ENCODE measurements at places on chromosomes 1 and 21.

- no peak for DNase-seq
Measured at GRCh38 chr1:237197470-237198425, 155.8 kb downstream of the RYR2 start.

DNA sequence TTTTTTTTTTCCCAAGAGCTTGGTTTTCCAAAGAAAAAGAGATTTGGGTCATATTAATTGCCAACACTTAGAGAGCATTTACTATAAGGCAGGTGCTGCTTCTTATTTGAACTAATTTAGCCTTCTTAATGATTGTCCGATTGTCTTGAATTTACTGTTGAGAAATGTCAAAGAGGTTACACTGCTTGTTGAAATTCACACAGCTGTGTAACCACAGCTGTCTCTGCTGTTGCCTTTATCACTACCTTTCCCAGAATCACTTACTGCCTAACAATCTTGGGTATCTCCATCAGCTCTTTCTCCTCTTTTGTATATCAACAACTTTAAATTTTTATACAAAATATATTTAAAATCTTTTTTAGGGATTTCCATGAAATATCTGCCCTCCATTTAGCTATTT, 115.6 kb downstream of the UCHL5 start:
- no peak for DNase-seq

DNA sequence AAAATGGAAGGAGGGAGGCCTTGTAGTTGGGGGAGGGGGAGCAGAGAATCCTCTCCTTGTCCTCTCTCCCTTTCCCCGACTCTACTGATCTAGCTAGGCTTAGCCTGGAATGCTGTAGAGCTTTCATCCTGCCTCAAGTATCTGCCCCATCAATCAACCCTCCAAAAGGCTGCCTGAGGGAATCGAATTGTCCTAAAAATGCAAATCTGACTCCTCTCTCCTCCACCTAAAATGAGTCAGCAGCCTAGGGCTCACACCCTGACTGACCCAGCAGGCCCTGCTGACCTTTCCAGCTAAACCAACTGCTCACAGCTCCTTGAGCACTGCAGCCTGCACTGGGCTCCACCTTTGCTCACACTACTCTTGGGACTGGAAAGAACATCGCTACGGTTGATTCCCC, 2.8 kb downstream of the HPDL start:
- DNase-seq = no peak

- DNase-seq = no peak
Measured at GRCh38 chr1:38905985-38906384, 24.6 kb upstream of the GJA9 start.

DNA sequence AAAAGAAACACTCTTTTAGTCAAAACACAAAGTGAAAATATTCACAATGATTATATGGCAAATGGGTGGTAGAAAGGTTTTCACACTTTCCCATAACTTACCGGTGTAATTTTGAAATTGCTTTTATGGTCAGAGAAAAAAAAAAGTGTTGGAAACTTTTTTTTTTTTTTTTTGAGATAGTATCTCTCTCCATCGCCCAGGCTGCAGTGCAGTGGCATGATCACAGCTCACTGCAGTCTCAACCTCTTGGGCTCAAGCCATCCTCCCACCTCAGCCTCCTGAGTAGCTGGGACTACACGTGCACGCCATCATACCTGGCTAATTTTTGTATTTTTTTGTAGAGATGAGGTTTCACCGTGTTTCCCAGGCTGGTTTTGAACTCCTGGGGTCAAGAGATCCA, 3.3 kb downstream of the IFNGR2 start:
- DNase-seq = no peak

DNA sequence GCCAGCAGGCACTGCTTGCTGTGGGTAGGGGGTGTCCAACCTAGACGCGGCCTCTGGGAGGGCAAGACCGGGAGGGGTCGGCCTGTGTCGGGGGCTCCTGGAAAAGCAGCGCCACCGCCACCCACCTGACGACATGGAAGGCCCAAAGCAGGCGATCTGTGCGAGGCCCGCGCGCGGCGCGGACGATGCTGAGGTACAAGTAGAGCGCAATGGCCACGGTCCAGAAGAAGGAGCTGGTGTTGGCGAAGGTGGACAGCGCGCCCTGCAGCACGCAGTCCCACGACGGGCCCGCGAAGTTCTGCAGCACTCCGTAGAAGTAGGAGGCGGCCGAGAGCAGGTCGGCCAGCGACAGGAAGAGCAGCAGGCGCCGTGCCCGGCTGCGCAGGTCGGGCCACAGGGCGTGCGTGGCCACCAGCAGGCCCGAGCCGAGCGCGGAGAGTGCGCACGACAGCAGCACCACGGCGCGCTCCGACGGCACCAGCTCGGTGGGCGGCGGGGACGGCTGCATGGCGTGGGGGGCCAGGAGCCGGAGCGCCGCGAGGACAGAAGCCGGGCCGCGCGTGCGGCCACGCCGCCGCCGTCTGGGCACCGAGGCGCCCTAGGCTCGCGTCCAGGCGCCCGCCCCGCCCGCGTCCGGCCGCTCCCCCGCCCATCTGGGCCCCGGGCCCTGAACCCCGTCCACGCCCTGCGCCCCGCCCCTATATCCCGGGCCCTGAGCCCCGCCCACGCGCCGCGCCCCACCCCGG, at the start of gene GPR157:
Gene GPR157, minus strand, starts transcription at position 583 of the 746 bp plus-strand sequence. Its CDS starts 75 bp downstream, at position 508.
- peak; percentile 87 for DNase-seq

DNA sequence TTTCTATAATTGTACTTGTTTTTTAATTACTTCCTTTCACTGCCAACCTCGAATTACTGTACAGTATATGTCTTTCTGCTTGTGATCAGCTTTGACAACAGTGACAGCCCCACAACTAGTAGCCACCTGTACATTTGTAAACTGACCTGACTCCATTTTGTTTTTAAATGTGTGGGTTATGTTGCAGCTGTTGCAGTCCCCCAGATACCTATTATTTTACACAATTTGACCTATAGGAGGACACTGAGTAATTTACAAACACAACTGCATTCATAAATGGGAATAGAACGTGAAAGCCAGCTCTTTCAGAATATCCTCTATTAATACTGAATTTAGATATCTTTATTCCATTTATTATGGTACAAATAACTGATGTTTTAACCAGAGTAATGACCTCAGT, 2.5 kb upstream of the VAMP3 start:
- DNase-seq = no peak

DNA sequence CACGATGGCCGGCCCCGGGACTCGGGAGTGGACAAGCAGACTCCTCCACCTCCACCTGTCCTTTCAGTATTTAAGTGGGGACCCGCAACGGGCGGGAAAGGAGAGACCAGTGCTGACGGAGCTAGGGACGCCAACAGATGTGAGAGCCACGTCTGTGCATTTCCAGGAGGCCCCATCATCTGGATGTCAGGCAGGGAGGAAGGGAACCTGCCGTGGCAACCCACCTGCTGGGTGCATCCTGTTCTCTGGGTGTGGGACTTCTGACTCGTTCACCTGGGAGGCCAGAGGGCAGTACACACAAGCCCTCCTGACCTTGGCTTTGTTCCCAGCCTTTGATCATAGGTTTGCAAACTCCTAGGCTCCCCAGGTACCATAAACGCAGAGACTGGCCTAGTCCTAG, 5.6 kb upstream of the PCBP3 start:
- peak; percentile 30 for DNase-seq

- no peak for DNase-seq
Measured at GRCh38 chr1:3954170-3955169, 54.4 kb upstream of the C1orf174 start.

DNA sequence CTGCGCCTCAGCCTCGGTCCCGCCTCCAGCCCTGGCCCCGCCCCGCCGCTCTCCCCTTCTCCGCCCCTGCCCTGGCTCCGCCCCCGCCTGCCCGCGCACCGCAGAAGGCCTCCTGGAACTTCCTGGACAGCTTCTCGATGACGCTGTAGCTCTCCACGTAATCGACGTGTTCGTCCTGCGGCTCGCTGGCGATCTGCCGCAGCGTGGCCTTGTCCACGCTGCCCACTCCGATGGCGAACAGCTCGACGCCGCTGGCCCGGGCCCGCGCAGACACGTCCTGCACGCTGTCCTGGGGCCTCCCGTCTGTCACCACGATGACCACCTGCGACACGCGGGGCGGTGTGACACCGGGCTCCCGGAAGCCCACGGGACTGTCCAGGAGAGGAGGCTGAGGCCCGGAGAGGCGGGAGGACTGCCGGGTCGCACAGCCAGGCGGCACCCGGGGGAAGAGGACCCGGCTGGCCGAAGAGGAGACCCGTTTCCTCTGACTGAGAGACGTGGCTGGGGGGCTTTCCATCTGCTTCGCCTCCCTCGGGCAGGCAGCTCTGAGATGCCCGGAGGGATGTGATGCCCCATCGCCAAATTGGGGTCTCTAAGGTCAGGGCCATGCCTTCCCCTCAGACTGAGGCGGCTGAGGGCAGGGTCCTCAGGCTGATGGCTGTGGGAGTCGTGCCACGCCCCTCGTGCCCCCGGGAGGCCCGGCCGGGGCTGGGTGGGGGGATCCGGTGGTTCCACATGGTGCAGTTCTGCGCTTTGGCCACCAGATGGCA, 4.6 kb downstream of the MATN1 start:
- peak; percentile 89 for DNase-seq

- no peak for DNase-seq
Measured at GRCh38 chr1:33372677-33373076, 51.8 kb upstream of the A3GALT2 start.

- DNase-seq = no peak
Measured at GRCh38 chr1:172537827-172538391, 5.0 kb downstream of the SUCO start.

DNA sequence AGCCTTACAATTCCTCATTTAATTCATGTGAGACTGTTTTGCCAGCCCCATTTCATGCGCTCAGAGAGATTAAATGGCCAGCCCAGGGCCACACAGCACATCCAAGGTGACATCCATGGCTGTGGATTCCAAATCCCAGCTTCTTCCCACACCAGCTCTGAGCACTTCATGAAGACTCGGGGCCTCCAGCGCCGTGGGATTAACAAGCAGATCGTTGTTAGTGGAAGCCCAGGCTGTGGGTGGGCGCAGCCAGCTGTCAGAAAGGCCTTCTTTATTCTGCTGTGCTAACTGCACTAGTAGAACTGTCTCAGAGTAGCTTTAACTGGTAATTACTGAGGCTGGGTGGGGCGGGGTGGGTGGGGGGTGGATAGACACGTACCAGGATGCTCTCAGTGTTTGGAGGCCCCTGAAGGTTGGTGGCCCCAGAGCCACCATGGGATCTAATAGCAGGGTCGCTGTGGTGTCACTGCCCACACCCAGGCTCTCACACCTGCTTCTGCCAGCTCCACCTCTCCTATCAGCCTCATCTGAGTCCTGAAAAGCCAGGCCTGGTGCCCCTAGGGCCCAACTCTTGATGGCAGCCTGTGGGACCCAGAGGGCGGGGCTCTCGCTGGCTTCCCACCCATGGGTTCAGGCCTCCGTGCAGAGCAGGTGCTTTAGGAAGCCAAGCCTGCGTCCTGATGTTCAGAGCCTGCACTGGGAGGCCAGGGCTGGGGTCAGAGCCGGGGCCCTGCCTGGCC, 3.4 kb downstream of the BMP8A start:
- DNase-seq = no peak

DNA sequence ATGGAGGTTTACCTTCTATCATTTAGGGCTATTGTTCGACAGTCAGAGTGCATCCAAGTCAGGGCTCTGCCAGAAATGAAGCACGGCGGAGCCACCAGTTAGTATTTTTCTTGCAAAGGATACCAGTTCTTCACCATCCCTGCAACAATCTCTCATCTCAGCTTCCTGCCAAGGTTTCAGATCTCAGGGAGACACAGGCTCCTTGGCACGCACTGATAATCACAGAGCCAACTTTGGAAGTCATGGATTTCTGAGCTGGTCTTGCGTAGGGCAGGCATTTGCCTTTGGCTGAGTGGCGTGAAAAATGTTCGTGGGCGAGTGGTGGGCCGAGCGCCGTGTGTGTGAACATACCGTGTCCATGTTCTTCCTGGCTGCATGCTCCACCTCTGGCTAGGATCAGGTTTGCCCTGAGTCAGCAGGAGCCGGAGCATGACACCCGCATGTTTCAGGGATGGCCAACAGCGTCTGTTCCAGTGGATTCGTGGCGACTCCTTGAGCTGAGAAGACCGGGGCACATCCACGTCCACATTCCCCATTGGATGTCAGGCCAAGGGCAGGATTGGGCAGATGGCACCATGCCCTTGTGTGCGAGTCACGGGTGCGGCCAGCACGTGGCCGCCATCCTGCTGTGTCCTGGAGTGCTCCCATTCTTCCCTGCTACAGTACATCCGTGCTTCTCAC, 118.5 kb upstream of the C1orf174 start:
- no peak for DNase-seq

GRCh38 chr1:156648951-156649350, 7.0 kb downstream of the BCAN start:
- no peak for DNase-seq

DNA sequence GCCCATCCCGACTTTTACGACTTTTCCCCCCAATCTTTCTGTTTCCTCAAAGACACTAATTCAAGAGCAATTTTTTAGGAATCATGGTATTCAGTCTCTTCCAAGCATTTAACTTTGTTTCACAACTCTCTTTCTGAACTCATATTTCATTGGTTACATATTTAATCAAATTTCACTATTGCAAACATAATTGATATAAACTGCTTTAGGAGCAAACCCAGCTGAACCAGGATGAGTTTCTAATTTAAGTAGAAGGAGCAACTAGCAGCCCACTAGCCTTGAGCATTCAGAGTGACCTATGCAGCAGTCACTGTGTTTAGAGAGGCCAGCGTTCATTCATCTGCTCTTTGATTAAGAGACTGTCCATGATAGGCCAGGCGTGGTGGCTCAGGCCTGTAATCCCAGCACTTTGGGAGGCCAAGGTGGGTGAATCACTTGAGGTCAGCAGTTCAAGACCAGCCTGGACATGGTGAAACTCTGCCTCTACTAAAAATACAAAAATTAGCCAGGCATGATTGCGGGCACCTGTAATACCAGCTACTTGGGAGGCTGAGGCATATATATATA, 1.8 kb downstream of the CELA2B start:
- DNase-seq = no peak

GRCh38 chr1:221117133-221117532, 237.9 kb downstream of the HLX start:
- DNase-seq = no peak

DNA sequence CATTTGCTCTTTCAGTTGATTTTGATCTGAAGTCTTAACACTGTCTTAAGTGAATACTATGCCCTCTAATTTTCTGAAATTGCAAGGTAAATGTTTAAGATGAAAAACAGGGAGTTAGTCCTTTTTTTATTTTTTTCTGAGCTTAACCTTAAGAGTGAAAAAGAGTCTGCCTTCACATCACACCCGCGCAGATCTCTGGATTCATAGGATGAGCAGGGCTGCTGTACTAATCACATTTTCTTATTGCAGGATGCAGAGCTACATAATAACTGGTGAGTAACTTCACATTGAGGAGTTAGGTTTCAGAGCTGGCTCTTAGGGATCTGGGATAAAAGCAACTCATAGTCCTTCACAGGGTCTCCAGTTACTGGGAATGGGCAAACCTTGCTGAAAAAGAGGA, 188.7 kb upstream of the ATP1B1 start:
- no peak for DNase-seq

DNA sequence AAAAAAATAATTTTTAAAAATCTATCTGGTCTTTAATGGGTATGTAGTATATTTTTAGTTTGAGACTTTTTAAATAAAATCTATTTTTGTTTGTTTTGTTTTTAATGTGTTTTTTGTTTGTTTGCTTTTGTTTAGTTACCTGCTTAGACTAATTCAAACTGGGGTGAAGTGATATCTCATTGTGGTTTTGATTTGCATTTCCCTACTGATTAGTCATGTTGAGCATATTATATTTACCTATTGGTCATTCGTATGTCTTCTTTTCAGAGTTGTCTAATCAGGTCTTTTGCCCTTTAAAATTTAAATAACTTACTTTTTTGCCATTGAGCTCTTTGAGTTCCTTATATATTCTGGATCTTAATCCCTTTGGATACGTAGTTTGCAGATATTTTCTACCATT, 20.3 kb downstream of the CD1B start:
- DNase-seq = no peak
